Astrocyte (in vitro differentiated cells and primary cell): ENCODE measurements at places on chromosomes 5 and 9. TPM values are rescaled to one million over a fixed set of nuclear protein-coding genes. Genes with fewer than 3 reads are reported as not detected.
A peak's percentile ranks its signal among the peaks of the same experiment; 100 is the strongest.

- H3K4me1 ChIP-seq, result no peaks in the 10 kb centered on the region
- H3K4me3 ChIP-seq, result no peak overlapping the region
- no peak for DNase-seq
- H3K27me3 ChIP-seq, result peaks cover 7% of the 10 kb centered on the region
- H3K36me3 ChIP-seq, result no peaks in the 10 kb centered on the region
- H3K27ac ChIP-seq, result no peak overlapping the region
Observed at GRCh38 chr5:135063511-135064234, 29.6 kb upstream of the PITX1 start.

- H3K36me3 ChIP-seq, result peaks cover 23% of the 10 kb centered on the region
- H3K27ac ChIP-seq, result no peak overlapping the region
- H3K4me1 ChIP-seq, result peaks cover 27% of the 10 kb centered on the region
- no peak for DNase-seq
- H3K4me3 ChIP-seq, result peak overlapping the region; percentile 94
- no peaks in the 10 kb centered on the region for H3K27me3 ChIP-seq
Observed at GRCh38 chr5:138467711-138468132, 2.4 kb downstream of the EGR1 start.

DNA sequence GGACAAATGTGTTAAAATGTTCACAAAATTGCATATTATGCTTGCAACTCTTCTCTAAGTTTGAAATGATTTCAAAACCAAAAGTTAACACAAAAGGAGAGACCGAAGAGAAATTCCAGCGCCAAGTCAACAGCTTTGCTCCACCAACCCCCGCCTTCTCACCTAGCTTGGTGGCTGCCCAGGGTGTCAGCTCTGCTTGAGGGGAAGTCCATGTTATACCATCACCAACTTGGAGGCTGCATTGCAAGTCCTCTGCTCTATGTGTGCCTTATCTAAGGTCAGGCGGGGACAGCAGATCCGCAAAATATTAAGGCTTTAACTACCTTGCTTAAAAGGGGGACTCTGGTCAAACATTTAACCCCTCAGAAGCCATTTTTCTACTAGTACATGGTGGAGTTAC is 14.6 kb downstream of the CCNJL start:
- no peaks in the 10 kb centered on the region for H3K4me1 ChIP-seq
- no peak overlapping the region for H3K27ac ChIP-seq
- no peaks in the 10 kb centered on the region for H3K27me3 ChIP-seq
- H3K4me3 ChIP-seq, result no peak overlapping the region
- no peak for DNase-seq

DNA sequence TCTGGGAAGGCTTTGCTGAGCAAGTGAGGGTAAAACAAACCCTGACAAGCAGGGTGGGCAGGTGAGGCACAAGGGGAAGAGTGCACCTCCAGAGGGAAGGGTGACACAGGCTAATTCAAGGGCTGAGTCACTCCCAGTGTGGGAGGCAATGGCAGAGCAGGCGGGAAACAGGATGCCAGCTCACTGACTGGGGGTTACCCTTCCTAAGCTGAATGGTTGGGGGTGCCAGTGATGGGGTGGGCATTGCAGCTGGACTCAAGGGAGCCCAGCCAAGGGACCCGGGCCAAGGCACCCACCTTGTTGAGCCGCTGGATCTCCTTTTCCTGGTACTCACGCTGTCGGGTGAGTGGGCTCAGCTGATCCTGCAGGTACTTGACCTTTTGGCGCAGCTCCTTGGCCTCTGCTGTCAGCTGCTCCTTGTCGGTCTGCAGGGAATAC is 18.4 kb downstream of the GPX3 start:
- no peaks in the 10 kb centered on the region for H3K27me3 ChIP-seq
- H3K4me3 ChIP-seq, result no peak overlapping the region

GRCh38 chr5:123752552-123753179 is 240.7 kb downstream of the CSNK1G3 start:
- H3K4me1 ChIP-seq, result peaks cover 36% of the 10 kb centered on the region
- no peaks in the 10 kb centered on the region for H3K27me3 ChIP-seq
- peak overlapping the region; percentile 89 for H3K27ac ChIP-seq
- no peak overlapping the region for H3K4me3 ChIP-seq
- DNase-seq, result peak; percentile 93

DNA sequence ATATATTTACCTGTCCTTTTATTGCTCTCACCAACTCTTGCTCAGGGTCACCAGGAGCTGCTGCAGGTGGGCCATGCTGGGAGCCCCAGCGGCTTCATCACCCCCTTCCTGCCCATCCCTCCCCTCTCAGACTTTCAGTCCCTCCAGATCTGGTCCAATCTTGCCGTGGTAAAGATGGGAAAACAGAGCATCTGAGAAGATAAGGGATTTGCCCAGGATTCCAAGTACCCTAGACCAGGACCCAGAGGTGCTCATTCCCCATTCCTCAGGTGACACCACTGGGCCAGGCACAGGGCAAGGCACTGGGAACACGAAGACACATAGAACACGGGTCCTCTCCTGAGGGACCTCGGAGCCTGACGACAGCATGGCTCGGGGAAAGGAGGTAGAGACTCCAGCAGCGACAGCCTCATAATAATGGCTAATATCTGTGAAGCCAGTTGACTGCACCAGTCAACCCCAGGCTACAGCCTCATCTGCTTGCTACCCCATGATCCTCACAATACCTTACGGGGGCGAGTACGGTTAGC is 18.0 kb downstream of the TMOD1 start:
- no peaks in the 10 kb centered on the region for H3K36me3 ChIP-seq
- no peaks in the 10 kb centered on the region for H3K4me1 ChIP-seq
- no peak overlapping the region for H3K4me3 ChIP-seq
- DNase-seq, result no peak
- H3K27ac ChIP-seq, result no peak overlapping the region

DNA sequence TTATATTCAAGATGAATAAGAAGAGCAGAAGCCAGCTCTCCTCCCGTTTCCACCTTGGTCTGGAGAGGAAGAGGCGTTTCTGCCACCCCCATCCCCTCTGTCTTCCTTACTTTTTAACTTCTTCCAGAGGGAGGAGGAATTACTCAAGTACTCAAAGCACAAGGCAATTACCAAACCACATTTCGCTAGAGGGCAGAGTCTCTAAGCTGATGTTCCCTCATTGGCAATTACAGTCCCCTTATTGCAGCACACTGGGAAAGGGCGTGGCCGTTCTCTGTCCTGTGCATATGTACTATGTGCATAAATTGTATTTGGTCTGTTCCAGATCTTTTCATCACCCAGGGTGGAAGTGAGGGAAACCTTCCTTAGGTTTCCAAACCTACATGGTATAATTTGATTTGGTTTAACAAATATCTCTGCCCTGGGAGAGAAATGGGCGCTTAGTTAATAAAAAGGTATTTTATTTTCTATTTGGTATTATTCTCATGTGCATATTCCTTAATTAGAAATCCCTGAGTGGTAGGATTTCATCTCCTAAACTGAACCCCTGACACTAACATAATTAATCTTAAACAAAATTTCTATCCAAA is 29.8 kb upstream of the ALDOB start:
- no peak overlapping the region for H3K4me3 ChIP-seq
- no peak overlapping the region for H3K27ac ChIP-seq
- no peaks in the 10 kb centered on the region for H3K36me3 ChIP-seq
- peaks cover 10% of the 10 kb centered on the region for H3K4me1 ChIP-seq

DNA sequence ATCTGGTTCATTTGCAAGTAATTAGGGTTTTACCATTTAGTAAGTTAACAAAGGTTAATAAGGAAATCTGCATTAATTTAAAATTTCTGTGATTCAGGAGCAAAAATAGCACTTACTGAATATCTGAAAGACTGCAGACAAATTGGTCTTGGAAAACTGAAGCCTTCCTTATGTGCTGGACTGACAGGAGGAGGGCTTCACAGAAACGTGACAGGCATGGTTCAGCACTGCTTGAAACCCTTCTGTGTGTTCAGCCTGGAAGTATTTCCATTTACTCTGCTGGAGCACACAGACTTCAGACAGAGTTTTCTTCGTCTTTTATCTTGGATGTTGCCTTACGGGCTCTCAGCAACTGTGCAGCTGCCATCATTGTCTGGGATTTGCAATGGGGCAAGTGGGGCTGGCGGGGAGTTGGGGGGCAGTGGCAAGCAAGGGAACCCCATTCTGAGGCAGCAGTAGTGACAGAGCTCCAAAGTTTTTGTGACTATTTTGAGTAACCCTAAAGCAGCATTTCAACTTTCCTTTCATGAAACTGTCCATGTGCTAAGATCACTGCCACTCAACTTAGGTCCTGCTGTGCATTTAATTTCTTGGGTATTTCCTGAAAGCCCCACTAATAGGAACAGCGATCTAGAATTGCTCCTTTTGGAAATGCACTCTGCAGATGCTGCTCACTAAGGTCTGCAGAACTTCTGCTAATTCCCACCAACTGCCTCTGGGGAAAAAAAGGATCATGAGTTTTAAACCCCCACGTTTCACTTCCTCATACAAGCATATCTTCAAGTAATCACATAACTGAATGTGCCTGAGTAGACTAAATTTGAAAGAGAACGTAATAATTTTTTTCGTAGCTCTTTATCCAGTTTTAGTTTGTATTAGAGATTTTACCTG is 56.6 kb downstream of the KCNN2 start:
- H3K4me3 ChIP-seq, result no peak overlapping the region
- no peaks in the 10 kb centered on the region for H3K36me3 ChIP-seq
- H3K27me3 ChIP-seq, result no peaks in the 10 kb centered on the region
- no peaks in the 10 kb centered on the region for H3K4me1 ChIP-seq

- H3K27me3 ChIP-seq, result no peaks in the 10 kb centered on the region
- peaks cover 3% of the 10 kb centered on the region for H3K36me3 ChIP-seq
- DNase-seq, result peak; percentile 90
Observed at GRCh38 chr9:106945727-106946660, 83.0 kb downstream of the ZNF462 start.

DNA sequence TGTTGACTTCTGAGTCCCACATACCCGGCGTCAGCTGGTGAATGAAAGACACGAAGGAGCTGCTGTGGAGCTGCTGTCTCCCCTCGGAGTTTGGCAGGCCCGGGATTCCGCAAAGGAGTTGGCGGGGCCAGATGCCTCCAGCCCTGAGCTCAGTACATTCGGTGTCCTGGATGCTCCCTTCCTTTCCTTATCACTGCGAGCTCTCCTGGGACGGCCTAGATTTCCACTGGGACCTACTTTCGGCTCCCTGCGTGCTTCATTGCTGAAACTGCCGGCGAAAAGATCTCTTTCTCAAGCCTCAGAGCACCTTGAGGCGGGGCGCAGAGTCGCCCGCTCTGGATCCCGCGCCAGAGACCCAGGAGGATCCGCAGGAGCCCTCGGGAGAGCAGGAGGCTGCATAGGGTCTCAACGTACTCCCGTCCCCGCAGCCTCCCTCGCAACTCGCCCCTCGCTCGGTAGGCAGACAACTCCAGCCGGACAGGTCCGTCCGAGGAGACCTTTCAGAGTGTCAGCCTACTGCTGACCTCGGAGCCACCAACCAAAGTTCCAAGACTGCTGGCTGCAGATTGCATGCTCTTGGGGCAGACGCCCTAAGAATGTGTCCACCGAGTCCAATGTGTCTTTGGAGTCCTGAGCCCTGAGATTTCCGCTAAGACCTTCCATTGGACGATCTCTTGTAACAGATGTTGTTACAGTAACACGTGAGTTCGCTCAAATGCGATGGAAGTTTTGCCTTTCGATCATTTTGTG is 6.1 kb downstream of the ANXA2R start:
- no peaks in the 10 kb centered on the region for H3K36me3 ChIP-seq
- H3K27ac ChIP-seq, result peak overlapping the region; percentile 71
- peak overlapping the region; percentile 45 for H3K4me3 ChIP-seq
- DNase-seq, result peak; percentile 37
- H3K27me3 ChIP-seq, result no peaks in the 10 kb centered on the region

DNA sequence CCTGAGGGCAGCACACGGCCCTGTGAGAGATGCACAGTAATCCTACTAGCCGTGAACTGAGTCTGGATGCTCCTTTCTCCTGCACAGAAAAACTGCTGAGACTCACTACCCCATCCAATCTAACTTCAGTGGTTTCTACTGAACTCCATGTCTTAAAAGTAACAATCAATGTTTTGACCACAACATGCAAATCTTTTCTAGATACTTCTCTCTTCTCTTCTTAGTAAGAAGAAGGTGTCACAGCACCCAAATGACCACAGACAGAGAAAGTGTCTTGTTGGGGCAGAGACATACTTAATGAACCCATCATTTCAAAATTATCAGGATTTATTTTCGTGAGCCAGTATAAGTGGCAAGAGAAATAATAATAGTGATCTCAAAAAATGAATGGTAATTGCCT is 285.8 kb upstream of the MEF2C start:
- H3K27ac ChIP-seq, result no peak overlapping the region
- no peak for DNase-seq
- no peaks in the 10 kb centered on the region for H3K4me1 ChIP-seq
- no peaks in the 10 kb centered on the region for H3K27me3 ChIP-seq
- no peaks in the 10 kb centered on the region for H3K36me3 ChIP-seq

DNA sequence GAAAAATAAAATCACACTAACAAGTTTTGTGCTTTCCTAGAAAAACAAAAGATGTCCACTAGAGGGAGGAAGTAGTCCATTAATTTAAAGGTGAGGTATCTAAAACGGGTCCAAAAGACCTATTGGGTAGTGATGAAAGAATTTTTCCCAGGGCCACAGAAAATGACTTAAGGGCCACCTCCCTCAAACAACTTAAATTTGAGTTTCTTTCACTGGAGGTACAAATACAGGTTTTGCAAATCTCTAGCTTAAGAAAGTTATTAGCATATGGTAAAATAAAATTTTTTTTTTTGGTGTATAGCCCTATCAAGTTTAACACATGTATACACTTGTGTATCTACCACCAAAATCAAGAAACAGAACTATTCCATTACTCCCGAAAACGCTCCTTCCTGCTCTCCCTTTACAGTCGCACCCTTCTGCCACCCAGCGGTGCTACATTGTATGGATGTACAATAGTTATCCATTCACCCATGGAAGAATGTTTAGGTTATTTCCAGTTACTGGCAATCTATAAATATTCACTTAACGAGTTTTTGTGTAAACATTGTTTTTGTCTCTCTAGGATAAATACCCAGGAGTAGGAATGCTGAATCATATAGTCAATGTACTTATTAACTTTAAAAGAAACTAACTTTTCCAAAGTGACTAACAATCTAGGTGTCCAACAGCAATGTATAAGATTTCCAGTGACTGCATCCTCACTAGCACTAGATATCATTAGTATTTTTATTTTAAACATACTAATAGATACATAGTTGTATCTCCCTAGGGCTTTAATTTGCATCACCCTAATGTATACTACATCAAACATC is 21.9 kb downstream of the DEPDC1B start:
- H3K4me3 ChIP-seq, result no peak overlapping the region
- H3K27me3 ChIP-seq, result no peaks in the 10 kb centered on the region
- no peaks in the 10 kb centered on the region for H3K4me1 ChIP-seq
- H3K27ac ChIP-seq, result no peak overlapping the region

HINT2 gene
- 22.8 and 23.7 TPM in 2 replicates for total RNA-seq

ENTREP1 gene
- 2.0 and 3.4 TPM in 2 replicates for total RNA-seq

PRSS3 gene
- not detected in 2 replicates for total RNA-seq

CTSL gene
- 94.9 and 99.1 TPM in 2 replicates for total RNA-seq
